ENCODE measurements at places on chromosomes 5 and 9.

DNA sequence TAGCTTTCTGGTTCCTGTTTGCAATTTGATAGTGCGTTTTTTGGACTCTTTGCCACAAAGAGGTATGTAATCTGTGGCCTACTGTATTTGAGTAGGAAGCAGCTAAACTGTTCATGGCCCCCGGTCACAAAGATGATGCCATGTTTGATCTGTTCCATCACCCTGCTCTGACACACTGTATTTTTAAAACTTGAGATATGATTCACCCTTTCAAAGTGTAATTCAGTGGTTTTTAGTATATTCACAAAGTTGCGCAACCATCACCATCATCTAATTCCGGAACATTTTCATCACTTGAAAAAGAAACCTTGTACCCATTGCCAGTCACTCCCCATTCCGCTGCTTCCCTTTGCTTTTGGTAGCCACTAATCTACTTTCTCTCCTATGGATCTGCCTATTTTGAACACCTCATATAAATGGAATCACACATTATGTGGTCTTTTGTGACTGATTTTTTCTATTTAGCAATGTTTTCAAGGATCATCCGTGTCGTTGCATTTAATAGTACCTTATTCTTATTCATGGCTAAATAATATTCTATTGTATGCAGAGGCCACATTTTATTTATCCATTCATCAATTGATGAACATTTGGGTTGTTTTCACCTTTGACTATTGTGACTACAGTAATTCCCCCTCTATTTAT is 141.6 kb downstream of the NR3C1 start:
- peak; percentile 62 for DNase-seq

GRCh38 chr5:97042996-97043395 is 99.4 kb downstream of the LIX1 start:
- DNase-seq = no peak

GRCh38 chr5:100424017-100424416 is 111.2 kb upstream of the FAM174A start:
- DNase-seq = no peak

- DNase-seq = peak; percentile 92
Observed at GRCh38 chr5:96657068-96657467, 5.1 kb upstream of the CAST start.

GRCh38 chr9:28909526-28909925 is 1336.2 kb upstream of the C9orf72 start:
- DNase-seq = no peak

DNA sequence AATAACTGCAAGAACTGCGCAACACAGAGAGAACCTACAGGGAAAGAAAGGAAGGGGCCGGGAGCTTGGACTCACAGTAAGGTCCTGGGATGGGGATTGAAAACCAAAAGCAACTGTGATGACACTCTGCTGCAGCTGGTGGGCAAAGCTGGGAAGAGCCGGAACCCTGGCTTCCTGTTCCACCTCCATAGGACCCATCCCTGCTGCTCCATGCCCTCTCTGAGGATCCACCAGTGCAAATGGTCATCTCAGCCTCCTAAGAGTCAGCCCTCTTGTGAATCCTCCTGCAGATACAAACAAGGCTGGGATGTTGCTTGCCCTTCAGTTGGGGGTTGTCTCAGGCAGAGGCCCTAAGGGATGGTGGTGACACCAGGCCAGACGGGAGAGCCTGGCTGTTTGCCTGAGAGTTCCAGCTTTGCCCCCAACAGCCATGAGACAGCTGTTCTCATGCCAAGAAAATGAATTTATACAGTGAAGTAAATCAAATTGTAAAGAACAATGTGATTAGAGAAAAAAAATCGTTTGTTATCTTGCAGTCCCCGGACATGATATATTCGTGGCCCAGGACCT is 90.8 kb downstream of the TENT4A start:
- no peak for DNase-seq
